CD4-positive, alpha-beta T cell treated with Interferon alpha-2 for 1 hour (primary cell): ENCODE measurements at places on chromosomes 7 and 10.

DNA sequence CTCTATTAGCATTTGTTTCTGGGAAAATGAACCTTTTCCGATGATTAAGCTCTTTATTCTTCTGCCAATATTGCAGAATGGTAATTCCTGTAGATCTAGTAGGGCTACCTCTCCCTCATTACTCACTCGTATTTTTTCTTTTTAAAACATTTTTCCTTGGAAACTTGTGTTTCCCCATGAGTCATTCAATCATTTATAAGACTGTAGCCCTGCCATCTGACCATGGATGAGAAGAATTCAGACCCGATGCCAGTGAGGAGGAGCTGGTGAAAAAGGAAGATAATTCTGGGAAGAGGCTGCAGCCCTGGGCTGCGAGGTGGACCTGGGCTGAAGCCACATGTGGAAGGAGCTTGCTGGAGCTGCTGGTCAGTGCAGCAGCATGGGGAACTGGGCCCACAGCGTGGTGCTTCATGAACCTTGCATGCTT lies 242.8 kb downstream of the KLF6 start:
- DNase-seq: no peak

- DNase-seq: no peak
Observed at GRCh38 chr10:115856580-115856979, 416.4 kb downstream of the GFRA1 start.

- no peak for DNase-seq
Observed at GRCh38 chr10:17734432-17735080, 17.4 kb upstream of the TMEM236 start.

- DNase-seq: peak; percentile 87
Observed at GRCh38 chr7:24572997-24573553, at the start of gene PALS2. Gene PALS2 (plus strand): TSS chr7:24573452. CDS start chr7:24623668, 50,216 bp downstream.

DNA sequence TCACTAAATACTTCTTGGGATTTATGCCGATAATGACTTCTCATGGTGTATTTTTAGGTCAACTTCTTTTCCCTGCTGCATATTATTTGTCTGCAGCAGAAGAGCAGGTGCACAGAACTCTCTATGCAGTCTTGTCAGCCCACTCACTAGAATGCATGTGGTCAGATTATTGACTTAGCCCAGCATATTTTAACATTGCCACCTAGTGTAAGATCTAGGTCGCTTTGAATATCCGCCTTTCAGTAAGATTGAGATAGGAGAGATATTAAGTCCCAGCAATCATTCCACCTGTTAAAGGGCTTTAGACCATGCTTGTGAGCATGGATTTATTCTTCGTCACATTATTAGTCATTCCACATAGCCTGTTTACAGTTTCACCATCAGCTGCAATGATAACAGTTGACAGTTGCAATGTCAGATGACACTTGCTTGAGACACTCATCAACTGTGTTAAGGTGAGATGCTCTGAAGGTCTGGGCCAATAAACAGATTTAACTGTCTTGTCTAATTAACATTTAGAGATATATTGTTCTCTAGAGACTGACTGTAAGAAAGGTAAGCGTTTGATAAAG lies 491.7 kb downstream of the ARL4A start:
- DNase-seq: no peak

GRCh38 chr10:99854860-99855259 lies 72.4 kb downstream of the ABCC2 start:
- no peak for DNase-seq

GRCh38 chr10:71641449-71641848 lies 78.1 kb downstream of the C10orf105 start:
- DNase-seq: no peak

- DNase-seq: no peak
Observed at GRCh38 chr10:61752111-61753011, 89.6 kb downstream of the CABCOCO1 start.

DNA sequence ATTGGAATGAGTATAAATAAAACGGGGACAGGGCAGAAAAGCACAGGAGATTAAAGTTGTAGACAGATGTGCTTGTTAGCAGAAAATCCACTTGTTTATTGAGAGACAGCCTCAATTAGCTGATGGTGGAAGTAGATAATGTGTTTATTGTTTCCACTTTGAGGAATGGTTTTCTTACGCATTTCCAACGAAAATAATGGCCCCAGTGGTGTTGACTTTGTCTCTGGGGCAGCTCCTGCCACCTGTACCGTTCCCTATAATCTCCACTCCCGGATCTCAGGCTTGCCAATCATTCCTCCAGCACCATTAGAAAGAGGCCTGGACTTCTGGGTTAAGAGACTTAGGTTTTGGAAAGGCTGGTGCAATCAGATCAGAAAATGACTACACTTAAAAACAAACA lies 638.7 kb downstream of the PARD3 start:
- DNase-seq: no peak

DNA sequence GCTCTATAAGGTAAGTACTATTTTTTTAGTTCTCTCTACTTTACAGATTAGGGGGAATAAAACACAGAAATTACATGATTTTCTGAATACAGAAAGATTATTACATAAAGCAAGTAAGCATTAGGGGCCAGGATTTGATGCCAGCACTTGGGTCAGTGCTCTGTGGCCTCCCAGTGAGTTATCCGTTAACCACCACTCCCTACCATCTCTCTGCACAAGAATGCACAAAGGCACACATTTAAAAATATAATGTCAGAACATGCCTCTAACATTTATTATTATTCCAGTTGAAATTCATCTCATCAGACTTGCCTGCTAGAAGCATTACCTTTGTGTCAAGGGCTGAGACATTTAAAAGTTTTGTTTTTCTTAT lies 59.0 kb downstream of the MET start:
- DNase-seq: no peak

DNA sequence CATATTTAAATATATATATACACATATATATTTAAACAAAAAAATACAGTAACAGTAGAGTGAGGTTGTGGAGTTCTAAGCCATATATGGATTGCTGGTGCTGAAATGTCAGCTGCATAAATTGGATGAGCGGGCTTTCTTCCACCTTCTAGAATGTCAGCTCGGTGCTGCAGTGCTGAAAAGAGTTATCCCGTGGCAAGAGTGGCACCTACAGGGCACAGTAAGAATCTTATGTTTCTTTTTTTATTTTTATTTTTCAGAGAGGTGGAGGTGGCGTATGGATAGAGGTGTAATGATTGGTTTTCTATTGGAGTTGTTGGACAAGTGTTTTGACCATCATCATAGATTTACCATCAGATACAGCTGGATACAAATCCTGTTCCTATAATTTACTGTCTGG lies 86.2 kb upstream of the DYNC1I1 start:
- DNase-seq: peak; percentile 1

- DNase-seq: no peak
Observed at GRCh38 chr10:31664803-31665202, 263.8 kb downstream of the ARHGAP12 start.

DNA sequence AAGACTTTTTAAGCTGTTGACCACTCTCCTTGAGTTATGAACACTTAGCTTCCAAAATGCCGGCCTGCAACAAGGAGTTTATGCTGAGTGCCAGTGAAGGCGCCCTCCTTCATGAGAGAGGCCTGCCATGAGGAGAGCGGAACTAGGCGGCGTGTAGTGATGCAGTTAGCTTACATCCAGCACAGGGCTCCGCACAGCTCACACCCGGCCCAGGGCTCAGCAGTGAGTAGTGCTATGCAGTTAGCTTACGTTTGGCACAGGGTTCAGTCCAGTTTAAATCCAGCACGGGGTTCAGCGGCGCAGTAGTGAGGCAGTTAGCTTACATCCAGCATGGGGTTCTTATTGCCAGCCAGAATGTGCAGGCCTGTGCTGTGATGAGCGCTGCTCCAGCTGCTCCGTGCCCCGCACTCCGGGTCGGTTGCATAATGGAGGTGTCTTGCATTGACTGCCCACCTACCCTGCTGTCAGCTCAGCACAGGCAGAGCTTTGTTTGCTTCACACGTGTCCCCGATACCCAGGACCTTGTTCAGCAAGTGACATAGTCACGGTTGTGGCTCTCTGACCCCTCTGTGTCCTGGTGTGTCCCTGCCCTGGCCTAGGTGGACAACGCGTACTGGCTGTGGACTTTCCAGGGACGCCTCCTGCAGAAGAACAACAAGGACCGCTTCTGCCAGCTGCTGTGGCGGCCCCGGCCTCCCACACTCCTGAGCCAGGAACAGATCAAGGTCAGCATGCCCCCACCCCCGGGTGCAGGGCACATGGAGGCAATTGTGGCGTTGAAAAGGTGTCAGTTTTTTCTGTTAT lies 21.9 kb downstream of the EIF3B start:
- DNase-seq: no peak

DNA sequence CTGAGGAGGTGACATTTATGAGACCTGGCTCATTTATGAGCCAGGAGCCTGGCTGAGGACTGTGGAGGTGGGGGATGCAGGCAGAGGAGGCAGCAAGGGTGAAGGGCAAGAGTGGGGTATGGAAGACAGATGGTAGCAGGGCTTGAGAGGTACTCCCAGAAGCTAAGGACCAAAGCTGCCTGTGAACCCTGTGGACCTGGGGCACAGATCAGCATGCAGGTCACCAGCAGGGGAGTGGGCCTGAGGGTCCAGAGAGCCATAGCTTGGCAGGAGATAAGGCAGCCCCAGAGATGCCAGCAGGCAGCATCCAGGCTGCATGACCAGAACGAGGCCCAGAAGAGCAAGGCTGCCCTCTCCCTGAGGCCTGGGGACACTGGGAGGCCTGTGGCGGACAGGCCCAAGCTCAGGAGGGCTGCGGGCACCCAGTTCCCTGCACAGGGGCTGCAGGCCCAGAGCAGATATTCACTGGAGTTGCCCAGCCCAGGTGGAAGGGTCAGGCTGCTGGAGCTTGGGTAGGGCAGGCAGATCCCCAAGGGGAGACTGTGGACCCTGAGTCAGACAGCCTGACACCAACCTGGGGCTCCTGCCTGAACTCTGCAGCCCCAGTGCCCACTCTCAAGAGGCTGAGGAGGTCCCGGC lies 3.4 kb downstream of the GPR15LG start:
- DNase-seq: no peak

- DNase-seq: peak; percentile 15
Observed at GRCh38 chr7:38425509-38425908, 152.1 kb upstream of the TARP start.

GRCh38 chr7:50822706-50823105 lies 40.0 kb upstream of the GRB10 start:
- no peak for DNase-seq

- DNase-seq: peak; percentile 49
Observed at GRCh38 chr10:79149662-79150443, 81.1 kb downstream of the ZMIZ1 start.

DNA sequence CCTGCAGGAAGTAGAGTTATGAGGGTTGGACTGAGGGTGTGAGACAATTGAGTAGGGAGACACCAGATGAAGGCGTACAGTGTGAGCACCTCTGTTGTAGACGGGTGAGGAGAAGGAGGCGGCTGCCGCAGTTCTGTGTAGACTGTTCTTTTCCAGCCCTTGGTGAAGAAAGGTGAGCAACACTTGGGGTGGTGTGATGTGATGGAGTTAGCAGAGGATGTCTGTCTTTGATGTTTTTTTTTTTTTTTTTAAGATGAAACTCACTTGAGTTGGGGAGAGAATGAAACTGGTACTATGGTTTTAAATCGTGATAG lies 42.8 kb upstream of the RNF216 start:
- peak; percentile 60 for DNase-seq

- DNase-seq: no peak
Observed at GRCh38 chr10:84951616-84952015, 623.2 kb downstream of the CCSER2 start.

DNA sequence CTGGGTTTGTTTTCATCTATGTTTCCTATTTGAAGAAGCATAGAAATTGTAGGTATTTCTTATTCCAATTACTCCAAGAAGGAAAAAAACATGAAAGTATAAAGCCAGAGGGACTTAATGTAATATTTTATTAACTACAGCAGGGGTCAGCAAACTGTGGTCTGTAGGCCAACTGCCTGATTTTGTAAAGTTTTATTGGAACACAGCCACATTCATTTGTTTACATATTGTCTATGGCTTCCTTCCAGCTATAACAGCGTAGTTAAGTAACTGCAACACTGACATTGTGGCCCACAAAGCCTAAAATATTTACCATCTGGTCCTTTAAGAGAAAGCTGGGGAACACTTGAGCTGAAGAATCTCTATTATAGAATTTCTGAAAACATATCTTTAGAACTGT lies 306.2 kb downstream of the BICC1 start:
- no peak for DNase-seq

DNA sequence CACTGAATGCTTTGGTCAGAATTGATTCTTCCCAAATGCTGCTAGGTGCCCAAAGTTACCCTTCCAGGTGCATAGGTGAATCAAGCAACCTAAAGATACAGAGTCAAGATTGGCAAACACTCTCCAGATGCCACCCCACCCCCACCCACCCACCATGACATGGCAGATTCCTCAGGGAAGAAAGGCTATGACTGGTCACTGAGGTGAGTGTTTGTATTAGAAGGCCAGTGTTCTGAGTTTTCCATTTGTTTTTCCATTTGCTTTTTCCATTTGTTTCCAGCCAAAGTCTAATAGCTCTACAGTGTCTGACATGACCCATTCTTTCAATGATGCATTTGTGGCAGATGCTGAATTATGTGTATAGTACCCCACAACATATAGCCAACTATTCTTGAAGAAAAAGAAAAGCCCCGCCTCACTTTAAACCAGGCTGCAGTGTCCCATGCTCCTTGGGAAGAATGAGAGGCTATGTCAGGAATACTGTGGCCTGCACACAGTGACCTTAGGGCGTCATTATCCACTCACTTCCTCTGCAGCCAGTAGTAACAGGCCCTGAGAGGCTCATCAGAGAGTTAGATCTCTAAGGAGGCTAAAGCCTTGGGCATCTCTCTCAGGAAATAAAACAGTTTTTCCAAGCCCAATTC lies 16.1 kb upstream of the HIBADH start:
- no peak for DNase-seq

DNA sequence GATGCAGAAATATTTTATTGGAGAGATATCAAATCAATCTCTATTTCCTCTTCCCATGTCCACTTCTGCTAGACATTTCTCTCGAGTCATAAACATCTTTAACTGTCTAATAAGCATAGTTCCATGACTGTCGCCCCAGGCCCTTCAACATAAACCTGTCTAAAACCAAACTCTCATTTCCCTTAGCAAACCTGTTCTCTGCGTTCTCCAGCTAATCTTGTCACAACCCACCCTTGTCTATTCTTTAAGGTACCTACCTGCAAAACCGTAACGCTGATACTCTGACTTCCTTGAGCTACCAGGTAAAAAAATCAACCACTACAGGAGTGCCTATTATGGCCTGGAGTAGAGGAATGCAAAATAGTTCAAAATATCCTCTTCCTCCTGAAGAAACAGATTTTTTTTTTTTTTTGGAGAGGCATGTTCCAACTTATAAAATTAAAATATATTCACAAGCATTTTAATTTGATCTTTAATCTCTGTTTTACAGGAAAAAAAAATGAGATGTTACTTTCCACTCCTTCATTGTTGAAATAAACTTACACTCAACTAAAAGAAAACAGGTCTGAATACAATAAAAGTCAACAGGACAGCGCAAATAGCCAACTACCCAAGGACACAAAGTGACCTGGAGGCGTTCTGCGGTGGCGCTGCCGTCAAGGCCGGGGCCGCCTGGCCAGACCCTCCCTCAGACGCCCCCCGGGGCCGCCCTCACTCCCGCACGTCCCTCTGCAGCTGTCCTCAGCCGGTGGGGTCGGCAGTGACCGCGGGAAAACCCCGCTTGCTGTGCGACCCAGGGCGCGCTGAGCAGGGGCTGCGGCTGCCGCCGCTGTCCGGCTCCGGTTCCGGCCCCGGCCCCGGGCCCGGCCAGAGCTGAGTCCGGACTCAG lies 765 bp downstream of the SLC25A40 start:
- peak; percentile 2 for DNase-seq
